NCI-H1694 treated with DMSO at 0.1 percent for 48 hours (cell line): ENCODE measurements at places on chromosomes 16 and 17.
A peak's percentile ranks its signal among the peaks of the same experiment; 100 is the strongest.

- DNase-seq: peak; percentile 98
These were observed 34.9 kb downstream of the CD300LF start for GRCh38 chr17:74677558-74678466.

- no peak for DNase-seq
These were observed 75.3 kb downstream of the KSR1 start for GRCh38 chr17:27531469-27531961.

- DNase-seq: no peak
These were observed 14.8 kb downstream of the PMP22 start for GRCh38 chr17:15250135-15250860.

GRCh38 chr16:82497139-82497538 is 129.6 kb upstream of the CDH13 start:
- no peak for DNase-seq

DNA sequence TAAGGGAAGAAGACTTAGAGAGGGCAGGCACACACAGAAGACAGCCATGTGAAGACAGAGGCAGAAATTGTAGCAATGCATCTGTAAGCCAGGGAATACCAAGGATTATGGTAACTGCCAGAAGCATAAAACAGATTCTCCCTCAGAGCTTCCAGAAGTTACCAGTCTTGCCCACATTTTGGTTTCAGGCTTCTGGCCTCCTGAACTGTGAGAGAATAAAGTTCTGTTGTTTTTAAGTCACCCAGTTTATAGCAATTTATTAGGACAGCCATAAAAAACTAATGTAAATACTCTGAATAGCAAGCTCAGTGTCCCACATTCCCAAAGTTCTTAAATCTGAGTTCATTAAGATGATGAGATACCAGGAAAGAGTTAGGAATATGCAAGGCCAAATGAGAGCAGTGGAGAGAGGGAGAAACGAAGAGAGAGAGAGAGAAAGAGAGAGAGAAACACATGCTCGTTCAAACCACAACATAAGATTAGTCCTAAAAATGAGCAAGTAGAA is 123.4 kb downstream of the HS3ST3A1 start:
- no peak for DNase-seq

DNA sequence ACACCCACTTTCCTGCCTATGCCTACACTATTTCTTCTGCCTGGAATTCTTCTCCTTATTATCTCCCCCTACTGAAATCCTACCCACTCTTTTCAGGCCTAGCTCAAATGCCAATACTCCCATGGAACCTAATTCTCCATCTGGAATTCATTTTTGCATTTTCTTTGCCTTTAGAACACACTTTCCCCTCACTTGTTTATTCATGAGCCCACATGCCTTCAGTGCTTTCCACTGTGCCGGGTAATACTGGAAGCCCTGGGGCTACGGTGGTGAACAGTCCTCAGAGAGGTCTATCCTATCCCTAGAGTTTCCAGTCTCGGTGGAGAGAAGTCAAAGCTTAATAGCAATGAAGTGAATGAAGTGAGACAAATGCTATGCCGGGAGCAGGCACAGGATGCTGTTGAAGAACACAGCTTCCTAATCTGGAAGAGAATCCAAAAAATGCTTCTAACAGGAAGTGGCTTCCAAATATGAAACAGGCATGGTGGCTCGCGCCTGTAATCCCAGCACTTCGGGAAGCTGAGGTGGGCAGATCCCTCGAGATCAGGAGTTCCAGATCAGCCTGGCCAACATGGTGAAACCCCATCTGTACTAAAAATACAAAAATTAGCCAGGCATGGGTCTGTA is 322.4 kb downstream of the GRIN2A start:
- DNase-seq: no peak

DNA sequence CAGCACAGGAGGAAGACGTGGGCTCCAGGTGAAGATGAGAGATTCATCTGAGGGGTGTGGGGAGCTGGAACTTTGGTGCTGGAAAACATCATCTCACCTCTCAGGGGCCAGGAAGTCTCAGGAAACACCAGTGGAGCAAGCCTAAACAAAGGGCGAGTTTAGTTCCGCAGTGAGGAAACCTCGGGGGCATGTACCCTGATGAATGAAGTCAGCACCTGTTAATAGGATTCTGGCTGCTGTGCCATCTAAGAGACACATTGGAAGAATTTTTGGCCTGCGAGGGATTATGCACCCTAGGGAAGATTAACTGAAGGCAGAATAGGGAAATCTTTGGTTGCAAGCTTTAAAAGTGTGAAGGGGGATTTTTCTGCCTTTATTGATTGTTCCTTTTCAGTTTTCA is 94.7 kb upstream of the CACNG5 start:
- no peak for DNase-seq

DNA sequence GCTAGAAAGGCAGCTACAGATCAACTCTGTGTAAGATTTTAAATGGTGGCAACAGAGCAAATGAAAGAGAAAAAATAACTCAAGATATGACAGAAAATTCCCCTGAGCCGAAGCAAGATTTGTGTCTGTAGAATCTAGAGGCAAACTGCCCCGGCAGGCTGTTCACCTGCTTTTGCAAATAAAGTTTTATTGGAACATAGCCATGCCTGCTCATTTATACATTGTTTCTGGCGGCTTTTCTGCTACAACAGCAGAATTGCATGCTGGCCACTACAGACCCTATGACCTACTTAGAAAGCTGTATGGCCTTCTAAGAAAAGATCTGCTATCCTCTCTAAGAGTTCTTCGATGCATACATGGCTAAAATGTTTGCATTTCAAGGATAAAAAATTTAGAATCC is 119.5 kb downstream of the SALL1 start:
- DNase-seq: no peak
